Hematopoietic multipotent progenitor cell treated with erythropoietin and hydrocortisone succinate and interleukin-3 and kit ligand, for 8 days (in vitro differentiated cells): ENCODE measurements at places on chromosomes 16 and 17.

- DNase-seq, result no peak
Observed at GRCh38 chr17:55582897-55583296, 71.6 kb upstream of the SMIM36 start.

- peak; percentile 66 for DNase-seq
Observed at GRCh38 chr17:18960803-18961511, 9.0 kb downstream of the SLC5A10 start.

DNA sequence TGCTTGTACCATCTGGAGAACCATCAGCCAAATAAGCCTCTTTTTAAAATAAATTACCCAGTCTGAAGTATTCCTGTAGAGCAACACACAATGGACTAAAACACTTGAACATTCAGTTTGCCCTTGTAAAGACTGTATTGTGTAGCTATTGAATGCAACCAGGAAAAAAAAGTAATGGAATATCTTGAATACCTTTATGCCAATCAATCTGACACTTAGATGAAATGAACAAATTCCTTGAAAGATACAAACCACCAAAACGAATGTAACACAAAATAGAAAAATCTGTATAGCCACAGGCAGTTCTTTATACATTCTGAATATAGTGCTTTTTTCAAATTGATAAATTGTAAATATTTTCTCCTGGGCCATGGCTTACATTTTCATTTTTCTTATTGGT lies 63.3 kb upstream of the KCNJ16 start:
- no peak for DNase-seq

DNA sequence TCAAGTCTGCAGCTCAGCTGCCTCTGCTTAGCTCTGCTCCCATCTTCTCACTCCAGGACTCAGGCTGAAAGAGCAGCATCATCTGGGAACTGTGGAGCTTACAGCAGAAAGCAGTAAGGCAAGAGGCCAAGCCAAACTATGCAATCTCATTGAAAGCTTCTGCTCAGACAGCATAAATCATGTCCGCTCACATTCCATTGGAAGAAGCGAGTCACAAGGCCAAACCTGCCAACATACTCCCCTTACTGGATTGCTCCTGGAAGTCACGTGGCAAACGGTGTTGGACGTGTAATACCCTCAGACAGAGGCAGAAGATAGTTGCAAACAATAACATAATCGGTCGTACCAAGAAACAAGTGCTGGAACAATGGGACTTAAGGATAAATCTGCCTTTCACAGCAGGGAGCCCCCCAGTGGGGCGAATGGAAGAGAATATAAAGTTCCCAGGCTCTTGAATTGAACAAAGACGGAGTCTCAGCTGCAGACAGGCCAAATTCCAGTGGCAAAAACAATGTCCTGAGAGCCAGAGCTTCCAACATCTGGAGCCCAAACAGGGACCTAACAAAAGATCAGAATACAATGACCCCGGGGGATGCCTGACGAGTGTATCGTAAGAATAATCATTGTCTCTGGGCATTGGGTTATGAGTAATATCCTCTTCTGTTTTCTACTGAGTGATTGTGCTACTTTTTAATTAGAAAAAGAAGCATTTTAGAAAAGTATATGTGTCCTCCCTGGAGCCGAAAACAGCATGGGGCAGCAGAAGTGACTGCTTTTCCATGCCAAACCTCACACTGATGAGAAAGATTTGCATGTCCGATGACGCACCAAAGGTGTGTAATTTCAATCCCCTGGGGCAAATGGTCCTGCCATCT lies 68.4 kb downstream of the CMC2 start:
- no peak for DNase-seq

- DNase-seq, result peak; percentile 2
Observed at GRCh38 chr16:55370762-55371482, 46.9 kb downstream of the IRX6 start.

DNA sequence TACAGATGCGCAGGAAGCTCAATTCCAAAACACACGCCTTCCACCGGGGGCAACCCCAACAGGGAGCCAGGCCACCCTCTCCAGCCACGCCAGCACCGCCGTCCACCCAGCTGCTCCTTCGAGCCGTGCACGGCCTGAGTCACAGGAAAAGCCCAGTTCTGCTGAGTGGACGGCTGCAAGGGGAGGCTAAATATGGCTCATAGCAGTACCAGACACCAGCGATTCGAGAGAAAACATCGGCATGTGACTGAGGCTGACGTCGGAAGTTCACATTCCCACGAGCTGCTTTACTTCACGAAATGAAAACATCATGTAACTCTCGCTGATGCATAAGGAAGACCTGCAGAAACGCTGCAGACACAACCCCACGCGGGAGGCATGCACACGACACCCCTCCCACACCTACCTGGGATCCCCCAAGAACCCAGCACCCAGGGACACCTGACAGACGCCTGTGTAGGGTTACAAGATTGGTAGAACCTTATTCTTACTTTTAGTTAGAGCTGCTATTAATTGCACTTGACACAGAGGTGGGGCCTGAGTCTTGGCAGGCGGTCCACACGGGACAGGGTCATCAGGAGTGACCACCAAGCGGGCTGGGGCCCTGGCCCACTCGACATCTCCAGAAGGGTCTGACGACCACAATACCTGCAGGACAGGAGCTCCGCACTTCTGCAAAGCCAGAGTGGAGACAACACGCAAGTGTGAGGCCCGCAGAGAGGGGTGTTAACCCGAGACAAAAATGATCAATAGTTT lies 116.8 kb downstream of the ANKRD11 start:
- no peak for DNase-seq

GRCh38 chr17:74135391-74136167 lies 67.9 kb upstream of the RPL38 start:
- no peak for DNase-seq

DNA sequence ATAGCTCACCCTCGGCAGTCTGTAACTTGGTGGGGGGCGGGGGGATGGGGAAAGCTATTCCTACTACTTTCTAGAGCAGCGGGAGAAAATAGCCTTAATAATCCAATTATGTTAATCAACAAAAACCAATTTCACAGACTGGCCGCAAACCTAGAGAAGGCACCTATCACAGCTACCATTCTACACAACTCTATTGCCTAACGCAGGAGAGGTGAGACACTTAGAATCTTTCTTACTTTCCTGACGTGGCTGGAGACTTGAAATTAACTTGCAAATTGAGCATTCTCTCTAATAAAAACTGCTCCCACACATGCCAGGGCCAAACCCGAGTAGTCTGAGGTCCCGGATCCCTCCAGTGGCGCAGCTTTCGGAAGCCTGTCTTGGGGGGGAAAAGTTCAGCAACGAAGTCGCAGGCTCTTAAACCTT lies 794 bp downstream of the SMG6 start:
- DNase-seq, result peak; percentile 25

GRCh38 chr16:75225678-75226515 lies 7.1 kb downstream of the CTRB1 start:
- DNase-seq, result no peak

DNA sequence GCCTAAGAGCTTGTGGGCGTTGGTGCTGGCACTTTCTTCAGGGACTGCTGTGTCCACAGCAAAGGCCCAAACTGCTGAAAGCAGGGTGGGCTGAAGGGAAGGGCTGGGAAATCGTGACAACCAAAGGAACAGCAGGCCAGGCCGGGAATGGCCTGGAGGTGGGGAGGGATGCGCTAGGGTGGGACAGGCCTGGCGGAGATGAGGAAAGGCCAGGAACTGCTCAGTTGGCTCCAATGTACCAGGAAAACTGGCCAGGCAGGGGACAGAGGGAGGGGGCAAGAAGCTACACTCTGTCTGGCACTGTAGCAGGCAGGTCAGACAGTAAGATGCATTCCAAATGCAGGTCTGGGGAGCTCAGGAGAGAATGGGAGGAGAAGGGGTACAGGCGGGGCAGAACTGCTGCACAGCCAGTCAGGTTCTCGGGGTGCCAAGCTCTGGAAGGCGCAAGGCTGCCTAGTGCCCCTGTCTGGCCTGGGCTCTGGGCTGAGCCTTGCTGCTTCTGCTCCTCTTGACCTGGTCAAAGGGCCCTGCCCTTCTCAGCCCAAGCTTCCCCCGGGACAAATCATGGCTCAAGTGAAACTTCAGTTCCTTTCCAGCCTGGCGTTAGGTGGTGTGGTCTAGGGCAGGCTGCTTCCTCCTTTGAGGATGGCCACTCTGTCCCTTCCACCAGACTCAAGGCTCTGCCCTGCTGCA lies 7.3 kb downstream of the PNMT start:
- no peak for DNase-seq

DNA sequence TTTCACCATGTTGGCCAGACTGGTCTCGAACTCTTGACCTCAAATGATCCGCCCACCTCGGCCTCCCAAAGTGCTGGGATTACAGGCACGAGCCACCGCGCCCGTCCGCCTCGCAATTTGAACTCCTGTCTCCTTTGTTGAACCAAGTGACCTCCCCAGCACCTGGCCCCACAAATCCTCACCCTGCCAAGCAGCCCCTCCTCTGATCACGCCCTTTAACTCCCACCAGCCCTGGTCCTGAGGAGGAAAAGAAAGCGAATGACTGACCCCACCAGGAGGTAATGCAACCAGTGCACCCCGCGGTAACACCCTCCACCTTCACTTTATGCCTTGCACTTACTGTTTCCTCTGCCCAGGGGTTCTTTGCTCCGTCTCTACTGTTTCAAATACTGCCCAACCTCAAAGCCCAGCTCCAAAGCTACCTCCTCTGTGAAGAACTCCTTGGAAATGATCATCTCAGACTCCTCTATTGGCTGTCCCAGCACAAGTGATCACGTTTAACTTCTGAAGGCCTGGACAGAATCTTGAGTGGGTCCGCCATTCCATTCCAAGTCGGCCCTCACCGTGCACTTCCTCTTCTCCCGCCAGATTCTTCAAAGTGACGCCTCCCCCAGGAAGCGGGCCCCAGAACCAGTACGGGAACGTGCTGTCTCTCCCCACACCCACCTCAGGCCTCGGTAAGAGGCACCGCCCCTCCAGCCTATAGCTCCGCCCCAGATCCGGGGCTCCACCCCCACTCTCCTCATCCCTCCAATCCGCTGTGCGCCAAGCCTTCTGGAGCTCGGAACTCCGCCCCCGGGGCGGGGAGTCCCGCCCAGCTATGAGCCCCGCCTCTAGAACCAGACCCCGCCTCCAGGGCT lies 4.4 kb downstream of the CD19 start:
- DNase-seq, result peak; percentile 91

- DNase-seq, result peak; percentile 57
Observed at GRCh38 chr17:28812748-28813377, 29.7 kb downstream of the FAM222B start.

GRCh38 chr17:51630101-51630671 lies 369.8 kb downstream of the UTP18 start:
- no peak for DNase-seq

DNA sequence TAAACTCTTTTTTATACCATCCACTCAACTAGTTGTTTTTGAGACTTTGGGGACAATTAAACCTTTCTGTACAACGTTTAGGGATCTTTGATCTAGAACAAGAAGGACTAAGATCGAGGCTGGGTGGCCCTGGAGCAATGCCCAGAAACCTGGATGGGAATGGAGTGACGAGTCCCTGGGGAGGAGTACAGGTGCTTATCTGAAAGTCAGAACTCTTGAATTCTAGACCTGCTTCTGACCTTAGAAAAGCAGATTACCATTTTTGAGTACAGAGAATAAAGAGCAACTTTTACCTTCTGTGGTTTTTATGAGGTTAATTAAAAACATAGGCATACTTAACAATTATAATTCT lies 17.8 kb downstream of the UBE2Z start:
- DNase-seq, result no peak

DNA sequence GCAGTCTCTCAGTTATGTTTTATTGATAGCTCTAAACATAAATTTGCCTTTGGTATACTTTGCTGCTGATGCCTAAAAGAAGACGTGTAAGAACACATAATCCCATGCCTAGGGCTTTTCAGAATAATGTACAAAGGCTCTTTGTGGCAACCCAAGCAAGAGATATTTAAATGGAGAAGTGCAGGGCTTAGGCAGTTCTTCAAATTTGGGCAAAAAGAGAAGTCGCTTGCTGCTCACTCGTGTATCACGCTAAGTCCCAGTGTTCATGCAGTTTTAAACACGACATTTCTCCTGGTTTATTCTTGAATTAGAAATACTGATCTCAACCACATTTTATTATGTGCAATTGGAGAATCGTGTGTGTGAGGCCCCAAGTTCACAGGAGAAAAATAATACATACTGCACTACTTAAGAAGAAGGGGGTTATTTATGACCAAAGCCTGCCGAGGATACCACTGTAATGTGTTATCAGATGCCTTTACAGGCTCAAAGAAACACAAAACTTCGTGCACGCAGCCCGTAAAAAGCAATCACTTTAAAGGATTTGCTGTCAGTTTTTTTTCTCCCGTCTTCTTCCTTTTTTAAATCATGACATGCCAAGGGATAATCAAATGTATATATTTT lies 22.5 kb upstream of the IRX6 start:
- no peak for DNase-seq
